ENCODE measurements at places on chromosomes 2 and 18.

GRCh38 chr2:100855084-100855483, 35.1 kb downstream of the NPAS2 start:
- no peak for DNase-seq

DNA sequence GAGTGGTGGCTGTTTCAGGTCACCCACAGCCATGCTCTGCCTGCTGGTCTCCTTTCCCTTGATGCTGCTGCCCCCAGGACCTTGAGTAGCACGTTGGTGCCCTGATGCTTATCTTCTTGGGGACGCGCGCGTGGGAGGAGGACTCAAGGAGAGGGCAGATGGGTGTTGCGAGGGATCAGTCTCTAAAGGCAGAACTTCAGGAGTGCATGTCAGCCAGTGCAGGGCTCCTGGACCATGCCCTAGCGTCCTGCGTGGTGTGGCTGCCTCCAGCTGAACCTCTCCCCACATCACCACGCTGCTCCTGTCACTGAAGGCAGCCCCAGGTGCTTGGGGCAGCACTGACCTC, 62.5 kb upstream of the GLI2 start:
- no peak for DNase-seq

DNA sequence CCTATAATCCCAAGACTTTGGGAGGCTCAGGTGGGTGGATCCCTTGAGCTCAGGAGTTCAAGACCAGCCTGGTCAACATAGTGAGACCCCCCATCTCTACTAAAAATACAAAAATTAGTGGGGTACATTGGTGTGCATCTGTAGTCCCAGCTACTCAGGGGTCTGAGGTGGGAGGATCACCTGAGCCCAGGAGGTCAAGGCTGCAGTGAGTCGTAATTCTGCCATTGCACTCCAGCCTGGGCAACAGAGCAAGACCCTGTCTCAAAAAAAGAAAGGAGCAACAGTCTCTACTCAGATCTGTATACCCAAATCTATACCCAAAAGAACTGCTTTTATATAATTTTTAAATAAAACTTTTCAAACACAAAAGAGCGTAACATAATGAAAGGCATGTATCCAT, 5.5 kb upstream of the HSBP1L1 start:
- no peak for DNase-seq

DNA sequence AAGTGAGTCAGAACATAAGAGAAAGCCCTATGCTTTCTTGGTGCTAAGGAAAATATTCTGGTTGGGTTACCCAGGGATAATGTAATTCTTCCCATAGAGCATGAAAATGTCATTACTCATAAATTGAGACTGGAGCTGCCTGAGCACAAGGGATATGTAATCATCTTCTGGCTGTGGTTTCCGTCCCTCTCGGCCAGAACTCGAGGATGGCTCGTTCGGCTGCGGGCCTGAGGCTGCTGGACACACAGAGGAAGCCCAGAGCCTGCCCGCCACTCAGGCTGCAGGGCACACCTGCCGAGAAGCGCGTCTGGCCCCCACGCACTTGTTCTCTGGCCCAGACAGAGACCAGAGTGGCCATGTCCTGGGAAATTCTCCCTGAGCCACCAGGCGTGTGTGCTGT, 104.9 kb downstream of the ASAP2 start:
- no peak for DNase-seq

- DNase-seq, result no peak
Measured at GRCh38 chr2:219520079-219520478, 5.8 kb downstream of the ASIC4 start.

GRCh38 chr2:26020231-26020640, 13.6 kb upstream of the RAB10 start:
- DNase-seq, result no peak

DNA sequence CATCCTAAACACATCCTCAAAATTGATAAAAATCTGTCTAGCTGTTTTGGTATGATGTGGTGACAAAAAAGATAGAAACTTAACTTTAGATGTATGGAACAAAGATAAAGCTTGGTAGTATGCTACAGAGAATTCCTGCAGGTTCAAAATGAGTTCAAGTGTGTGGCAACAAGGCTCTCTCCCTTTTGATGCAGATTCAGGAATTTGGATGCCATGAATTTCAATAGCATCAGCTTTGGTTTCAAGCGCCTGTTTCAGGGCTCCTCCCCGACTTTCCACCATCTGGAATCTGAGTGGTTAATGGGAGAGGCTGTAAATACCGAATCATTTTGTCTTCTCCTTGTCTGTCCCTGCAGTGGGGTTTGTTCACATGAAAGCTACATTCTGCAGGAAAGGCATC, 180.6 kb downstream of the MTX2 start:
- no peak for DNase-seq

GRCh38 chr18:45521136-45521535, 94.1 kb upstream of the SLC14A2 start:
- no peak for DNase-seq

DNA sequence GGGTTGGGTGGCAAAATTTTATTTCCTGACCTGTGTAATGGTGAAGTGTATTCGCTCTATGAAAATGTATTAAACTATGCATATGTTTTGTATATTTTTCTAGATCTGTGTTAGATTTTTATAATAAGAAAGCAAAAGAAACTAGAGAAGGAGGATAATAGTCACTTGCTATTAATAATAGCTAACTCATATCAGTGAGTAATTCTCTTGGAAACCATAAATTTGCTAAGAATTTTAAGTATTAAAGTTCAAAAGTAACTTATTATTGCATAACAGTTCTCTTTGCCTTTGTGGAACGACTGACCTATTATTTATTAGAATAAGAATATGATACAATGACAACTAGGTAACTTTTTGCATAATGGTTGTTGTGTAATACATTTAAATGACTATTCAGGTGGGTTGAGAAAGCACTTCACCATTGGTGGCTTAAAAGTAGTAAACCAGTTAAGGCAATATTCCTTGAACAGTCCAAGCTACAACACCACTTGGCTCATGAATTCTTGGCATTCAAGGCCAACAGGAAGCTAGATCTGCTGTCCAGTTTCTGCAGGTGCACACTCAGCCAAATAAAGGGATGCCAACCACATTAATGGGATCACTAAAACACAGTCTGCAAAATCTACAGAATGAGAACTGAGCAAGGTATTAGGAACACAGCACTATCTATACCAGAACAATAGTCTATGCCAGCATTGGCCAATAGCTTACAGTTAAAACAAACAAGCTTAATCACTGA, 921.3 kb downstream of the CPS1 start:
- no peak for DNase-seq

DNA sequence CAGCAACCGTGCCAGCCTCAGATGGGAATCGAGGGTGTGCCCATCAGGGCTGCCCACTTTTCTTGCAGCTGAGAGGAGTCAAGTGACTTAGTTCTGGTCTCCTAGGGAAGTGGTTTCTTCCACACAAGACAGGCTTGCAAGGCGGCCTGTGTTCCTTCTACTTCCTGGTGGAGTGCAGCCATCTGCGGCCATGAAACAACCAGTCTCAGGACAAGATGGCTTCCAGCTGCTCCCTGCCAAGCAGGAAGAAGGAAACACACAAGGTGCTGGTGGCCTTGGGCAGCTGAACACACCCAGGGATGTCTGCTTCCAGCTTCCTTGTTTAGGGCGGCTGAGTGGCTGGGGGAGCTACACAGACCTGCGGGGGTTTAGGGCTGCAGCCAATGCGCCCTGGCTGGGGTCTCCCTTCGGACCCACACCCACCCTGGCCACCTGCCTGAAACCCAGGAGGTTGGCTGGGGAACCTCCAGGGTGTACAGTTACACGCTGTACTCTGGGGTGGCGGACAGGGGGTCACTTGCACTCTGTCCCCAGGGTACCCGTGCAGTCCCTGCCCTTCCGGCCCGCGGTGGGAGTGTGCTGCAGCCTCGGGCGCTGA, 34.7 kb downstream of the PTPN18 start:
- no peak for DNase-seq

DNA sequence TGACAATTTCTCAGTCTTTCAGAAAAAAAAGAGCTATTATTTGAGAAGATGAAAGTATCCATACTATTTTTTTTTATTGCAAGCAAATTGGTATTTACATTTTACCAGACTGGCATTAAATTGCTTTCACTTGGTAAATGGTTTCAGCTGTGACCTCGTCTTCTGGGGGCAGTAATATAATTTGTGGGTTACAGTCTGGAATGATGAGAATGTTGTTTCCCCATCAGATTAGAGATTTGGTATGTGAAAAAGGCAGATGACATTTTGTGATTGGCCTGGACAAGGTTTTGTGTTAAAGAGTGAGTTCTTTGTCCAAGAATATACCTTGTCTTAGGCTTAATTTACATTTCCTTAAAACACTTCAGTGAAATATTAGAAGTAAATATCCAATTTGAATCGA, 390.1 kb upstream of the ST6GAL2 start:
- DNase-seq, result no peak

DNA sequence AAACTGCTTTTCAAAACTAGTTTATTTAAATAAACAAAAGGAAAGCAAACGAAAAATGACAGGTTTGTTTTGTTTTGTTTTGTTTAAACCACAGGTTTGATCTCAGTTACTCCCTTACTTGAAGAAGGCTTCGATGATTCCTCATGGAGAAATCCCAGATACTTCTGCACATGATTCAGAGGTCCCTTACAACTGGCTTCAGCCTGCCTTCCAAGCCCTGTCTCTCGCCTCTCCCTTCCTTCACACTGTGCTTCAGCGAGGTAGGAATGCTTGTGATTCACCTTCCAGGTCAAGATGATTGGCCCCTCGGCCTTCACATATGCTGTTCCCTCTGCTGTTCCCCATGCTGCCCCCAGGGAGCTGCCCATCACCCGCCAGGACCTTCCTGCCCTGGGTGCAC, 104.1 kb upstream of the ITGA6 start:
- no peak for DNase-seq

DNA sequence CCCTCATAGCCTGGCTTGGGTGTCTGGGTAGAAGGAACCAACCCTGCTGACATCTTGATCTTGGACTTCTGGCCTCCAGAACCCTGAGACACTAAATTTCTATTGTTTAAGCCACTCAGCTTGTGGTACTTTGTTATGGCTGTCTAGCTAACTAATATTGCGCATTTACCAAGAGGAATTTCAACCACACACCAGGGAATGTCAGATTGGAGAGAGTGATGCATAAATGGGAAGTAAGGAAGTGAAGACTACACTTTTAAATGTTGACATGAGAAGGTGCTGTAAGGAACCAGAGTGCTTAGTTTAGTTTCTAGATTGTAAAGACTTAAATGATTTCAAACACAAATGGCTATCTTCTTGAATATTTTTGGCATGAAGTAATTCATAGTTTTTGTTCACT, 98.9 kb upstream of the ITGB6 start:
- DNase-seq, result no peak

- no peak for DNase-seq
Measured at GRCh38 chr2:147108548-147108947, 736.3 kb upstream of the ACVR2A start.

- no peak for DNase-seq
Measured at GRCh38 chr2:155412598-155412997, 714.1 kb downstream of the KCNJ3 start.
